Esophagus mucosa (tissue), 1 donor: ENCODE measurements at places on chromosomes 11 and 22.

DNA sequence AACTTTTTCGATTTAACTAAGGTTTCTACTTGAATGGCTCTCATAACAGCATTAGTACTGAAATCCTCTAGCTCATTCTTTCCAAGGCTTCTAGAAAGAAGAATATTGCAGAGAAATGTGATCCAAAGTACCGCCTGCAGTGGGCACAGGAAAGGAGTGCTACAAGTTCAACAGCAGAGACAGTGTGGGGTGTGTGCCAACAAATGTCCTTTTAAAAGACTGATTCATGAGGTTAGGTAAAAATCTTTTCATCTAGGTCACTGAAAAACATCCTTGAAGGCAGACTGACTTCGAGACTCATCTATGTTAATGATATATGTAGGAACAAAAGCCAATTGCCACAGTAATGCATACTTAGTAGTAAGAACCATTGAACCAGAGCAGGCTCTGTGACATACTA lies 349.1 kb upstream of the PITPNB start:
- no peak for ATAC-seq

DNA sequence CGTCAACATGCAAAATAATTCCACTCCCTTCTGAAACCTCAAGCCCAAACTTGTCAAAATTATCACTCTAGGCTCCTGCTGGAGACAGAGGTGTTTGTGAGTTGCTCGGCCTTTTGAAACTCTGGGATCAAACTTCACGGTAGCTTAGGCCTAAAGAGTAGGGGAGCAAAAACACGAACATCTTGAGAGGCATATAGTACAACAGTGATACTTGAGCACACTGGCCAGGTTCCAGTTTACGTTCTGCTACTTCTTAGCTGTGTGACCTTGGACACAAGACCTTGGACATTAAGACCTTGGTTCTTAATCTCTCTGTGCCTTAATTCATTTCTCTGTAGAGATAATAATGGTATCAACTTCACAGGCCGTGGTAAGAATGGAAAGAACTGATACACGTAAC lies 123.5 kb upstream of the LMO1 start:
- no peak for ATAC-seq

DNA sequence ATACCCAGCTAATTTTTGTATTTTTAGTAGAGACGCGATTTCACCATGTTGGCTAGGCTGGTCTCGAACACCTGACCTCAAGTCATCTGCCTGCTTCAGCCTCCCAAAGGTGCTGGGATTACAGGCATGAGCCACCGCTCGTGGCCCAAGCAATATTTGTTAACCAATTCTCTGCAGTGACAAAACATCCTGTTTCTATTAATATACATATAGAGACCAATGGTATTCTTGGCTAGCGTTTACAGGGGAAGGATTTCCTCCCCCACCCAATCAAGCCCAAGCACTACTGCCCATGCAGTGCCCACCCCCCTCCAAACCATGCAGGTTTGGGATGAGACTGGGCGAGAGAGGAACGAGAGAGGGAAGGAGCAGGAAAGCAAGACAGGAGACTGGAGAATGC lies 53.1 kb downstream of the APOL3 start:
- no peak for ATAC-seq

DNA sequence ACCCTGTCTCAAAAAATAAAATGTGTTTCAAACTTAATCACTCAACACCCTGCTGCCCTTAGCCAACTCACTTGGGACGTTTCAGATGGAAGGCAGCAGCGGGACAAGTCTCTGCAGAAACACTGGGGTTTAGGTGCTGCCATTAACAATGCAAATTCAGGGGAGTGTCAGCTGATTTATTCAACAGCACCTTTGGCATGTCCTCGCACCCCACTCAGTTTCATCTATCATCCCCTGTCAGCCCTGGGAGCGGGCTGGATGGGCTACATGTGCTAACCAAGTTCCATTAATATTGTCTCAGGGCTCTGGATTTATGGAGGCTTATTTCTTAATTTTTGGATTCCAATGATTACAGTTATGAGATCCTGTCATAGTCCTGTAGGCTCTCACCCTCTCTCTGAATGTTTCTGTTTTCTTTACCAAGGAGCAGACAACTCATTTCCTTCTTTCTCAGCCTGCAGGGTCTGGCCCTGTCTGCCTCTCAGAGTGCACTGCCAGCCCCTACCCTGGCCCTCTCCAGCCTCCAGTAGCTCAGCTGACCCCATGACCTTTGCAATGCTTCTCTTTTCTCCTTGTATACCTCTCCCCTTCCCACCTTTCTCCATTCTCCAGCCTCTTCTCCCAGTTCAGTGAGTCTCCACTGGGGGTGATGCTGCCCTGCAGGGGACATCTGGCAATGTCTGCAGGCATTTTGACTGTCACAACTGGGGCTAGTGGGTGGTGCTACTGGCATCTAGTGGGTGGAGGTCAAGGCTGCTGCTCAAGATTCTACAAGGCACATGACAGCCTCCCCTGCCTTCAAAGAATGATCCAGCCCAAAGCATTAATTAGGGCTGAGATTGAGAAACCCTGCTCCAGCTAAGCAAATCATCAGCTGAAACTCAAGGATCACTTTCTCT lies 79.0 kb downstream of the APIP start:
- ATAC-seq, result peak; percentile 80

DNA sequence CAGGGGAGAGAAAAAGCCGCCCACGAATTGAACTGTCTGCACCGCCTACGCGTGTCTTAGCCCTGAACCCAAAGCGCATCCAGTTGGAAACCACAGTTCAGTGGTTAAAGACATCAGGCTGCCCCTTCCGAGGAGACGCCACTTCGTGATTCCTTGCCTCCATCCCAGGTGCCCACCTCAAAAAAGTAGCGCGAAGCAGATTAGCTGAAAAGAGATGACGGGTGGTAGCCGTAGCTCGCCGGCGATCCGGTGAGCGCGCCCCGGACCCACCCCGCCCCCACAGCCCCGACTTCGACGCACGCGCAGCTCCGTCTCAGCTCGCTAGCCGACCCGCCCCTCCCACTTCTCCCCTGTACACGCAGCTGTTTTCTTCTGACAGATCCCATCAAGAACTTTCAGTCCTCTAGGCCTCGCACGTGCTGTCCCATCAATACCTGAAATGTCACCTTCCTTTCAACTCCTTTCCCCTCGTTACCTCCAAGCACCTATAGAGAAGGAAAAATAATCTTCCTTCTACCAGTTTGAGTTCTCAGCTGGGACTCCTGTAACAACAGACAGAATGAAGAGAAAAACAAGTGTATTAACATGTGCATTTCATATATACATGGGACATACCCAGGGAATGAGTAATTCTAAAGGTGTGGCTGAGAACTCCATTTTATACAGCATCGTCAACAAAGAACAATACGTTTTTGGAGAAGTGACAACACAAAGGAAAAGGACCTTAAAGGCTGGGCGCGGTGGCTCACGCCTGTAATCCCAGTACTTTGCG lies 49.5 kb downstream of the OR4D9 start:
- ATAC-seq, result peak; percentile 81

- peak; percentile 10 for ATAC-seq
These were observed 371 bp downstream of the SMCO4 start for GRCh38 chr11:93542811-93543229.

DNA sequence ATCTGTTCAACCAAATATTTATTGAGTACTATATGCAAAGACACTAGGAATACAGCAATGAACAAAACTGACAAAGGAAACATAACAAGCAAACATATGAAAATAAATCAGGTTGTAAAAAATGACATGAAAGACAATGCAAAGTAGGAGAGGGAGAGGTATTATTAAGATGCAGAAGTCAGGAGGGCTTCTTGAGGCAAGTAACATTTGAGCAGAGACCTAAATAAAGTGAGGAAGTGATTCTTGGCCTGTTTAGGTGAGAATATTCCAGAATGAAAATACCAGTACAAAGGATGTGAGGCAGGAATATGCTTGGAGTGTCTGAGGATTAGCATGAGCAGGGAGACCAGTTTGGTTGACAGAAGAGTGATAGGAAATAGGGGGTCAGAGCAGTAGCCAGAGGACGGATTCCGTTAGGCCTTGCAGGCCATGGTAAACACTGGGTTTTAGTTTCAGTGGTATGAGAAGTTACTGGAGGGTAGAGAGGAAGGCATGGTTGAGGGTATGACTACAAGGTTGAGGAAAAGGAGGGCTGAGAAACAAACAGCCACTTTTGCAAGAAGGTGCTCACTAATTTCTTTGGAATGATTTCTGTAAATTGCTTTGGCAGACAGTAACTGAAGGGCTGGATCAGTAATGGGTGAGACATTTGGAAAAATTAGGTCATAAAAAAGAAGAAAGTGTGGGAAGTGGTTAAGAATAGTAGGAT lies 191.9 kb downstream of the SWAP70 start:
- no peak for ATAC-seq

GRCh38 chr11:10265936-10266335 lies 28.1 kb downstream of the SBF2 start:
- ATAC-seq, result no peak

- peak; percentile 83 for ATAC-seq
These were observed 13.7 kb downstream of the RNF141 start for GRCh38 chr11:10526974-10527918.

DNA sequence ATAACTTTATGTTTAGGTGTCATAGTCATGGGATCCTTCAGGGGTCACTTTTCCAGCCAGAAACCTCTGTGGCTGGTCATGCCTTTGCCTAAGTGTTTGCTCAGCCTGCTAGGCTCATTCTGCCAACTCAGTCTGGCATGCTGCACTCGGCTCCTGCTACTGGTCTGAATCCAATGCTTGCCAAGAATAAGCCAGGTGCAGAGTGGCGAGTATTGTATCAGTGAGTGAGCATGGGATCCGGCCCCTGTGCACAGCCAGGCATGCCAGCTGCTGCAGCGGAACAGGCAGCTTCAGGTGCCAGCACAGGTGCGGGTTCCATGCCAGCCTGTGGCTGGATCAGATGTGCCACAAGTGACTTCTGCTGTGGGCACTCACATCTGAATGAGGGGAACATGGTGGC lies 1269.3 kb upstream of the CNTN5 start:
- ATAC-seq, result no peak

- ATAC-seq, result no peak
These were observed 22.3 kb upstream of the KCNJ11 start for GRCh38 chr11:17410606-17411379.

DNA sequence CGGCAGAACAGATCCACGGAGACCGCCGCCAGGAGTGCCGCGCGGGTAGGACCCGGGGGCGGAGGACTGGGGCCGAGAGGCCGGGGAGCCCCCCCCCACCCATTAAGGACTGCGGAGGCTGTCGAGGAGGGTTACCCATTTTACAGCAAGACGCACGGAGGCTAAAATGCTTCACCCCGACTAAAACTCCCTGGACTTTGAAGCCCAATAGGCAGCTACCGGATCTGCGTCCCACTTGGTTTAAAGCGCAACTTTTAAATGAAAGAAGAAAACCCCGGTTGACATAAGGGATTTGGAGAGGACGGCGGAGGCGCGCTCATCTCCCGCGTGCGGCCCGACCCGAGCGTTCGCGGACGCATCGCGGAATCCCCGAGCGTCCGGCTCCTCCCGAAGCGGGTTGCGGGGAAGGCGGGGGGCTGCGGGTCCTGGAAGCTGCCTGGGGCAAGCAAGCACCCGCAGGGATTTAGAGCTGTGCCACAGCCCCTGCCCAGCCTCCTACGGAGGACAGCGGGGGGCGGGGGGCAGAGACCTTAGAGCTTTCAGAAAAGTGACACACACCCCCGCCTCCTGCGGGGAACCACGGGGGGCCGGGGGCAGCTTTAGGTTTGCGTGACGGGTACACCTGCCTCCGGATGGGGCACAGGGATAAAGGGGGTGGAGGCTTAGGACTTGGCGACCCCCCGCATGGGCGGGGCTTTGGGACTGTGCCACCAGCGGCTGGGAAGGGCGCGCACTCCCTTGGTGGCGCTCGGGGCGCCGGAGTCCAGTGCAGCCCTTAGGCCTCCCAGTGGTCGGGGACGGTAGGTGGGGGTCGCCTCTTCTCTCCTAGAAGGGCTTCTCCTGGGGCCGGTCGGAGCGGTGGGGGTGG lies 760 bp upstream of the CELSR1 start:
- peak; percentile 13 for ATAC-seq

- ATAC-seq, result no peak
These were observed 1285.5 kb downstream of the TBC1D22A start for GRCh38 chr22:48047722-48048500.

- no peak for ATAC-seq
These were observed 4.4 kb downstream of the SPCS2 start for GRCh38 chr11:74953451-74953850.

DNA sequence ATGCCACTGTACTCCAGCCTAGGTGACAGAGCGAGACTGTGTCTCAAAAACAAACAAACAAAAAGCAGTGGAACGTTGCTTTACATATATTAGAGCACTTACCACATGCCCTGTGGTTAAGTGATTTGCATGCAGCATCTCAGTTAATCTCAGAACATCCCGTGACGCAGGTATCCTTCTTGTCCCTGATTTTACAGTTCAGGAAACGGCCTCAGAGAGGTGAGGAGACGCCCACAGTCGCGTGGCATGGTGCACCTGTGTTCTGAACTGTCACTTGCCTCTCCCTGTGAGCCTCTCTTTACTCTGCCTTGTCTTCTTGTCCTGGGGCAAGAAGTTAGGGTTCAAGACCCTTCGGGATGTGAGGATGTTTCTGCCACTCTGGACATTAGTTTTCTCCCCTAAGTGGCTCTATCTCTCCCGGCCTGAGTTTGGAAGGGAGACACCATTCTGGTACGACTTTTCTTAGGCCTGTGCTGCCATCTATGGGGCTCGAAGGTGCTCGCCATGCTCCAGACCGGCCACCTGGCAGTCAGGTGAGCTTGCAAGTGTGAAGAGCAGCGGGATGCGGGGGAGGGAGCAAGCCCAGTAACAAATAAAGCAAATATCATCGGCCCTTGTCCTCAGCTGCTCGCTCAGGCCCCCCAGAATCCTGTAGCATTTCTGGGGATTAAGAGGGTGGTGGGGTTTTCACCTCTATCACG lies 25.6 kb downstream of the YWHAH start:
- peak; percentile 85 for ATAC-seq

- ATAC-seq, result no peak
These were observed 41.8 kb downstream of the PDGFD start for GRCh38 chr11:104122011-104122635.

DNA sequence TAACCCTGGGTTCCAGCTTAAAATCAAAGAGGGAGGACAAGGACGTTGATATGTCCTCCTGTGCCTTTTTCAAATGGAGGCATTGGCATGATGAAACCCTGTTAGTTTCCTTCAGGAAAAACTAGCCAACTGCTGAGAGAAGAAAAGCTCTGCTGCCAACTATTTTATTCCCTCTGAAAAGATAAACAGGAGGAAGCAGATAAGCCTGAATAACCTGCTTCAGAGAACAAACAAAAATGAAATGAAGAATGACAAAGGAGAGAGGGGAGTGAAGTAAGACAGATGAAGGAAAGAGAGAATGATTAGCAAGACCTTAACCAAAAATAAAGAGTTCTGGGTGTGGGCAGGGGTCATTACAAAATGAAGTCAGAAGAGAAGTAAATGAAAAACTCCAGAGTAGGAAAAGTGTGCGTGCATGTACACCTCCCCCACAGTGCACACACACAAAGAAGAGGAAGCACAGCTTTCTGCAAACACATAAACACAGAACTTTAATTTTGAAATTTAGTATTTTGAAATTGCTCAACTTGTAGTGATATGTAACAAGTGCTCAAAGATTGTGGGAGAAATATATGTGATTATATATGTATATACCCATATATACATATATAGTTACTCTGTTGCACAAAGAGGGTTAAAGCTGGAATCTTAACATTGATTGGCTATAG lies 332.2 kb downstream of the LUZP2 start:
- no peak for ATAC-seq
